ENCODE measurements at places on chromosomes 2 and 18.

DNA sequence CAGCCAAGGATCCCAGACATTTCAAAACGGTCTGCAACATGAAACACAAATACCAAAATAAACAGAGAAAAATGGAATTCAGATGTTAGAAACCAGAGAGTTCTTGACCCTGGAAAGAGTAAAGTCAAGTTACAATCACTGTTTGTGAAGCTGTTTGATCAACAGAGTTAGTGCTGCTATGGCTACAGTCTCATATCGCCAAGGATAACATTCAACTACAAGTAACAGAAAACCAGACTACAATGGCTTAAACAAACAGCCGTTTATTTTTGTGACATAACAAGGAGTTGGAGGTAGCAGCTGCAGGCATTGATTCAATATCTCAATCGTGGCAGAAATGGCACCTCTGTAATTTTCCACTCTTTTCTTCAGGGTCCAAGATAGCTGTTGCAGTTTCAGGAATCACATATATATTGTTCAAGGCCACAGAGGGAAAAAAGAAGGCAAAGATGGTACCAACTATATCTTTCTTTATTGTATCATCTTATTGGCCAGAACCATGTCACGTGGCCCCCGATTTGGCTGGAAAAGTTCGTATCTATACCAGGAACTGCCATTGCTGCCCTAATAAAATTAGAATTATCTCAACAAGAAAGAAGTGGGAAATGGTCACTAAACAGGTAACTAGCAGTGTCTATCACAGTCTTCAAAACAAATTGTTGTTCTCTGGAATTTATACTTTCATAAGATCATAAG is 17.7 kb upstream of the HNRNPLL start:
- no peak for DNase-seq

- DNase-seq = no peak
Observed at GRCh38 chr18:34458410-34458977, 233.8 kb upstream of the NOL4 start.

GRCh38 chr2:174184915-174185314 is 63.4 kb downstream of the OLA1 start:
- DNase-seq = no peak

DNA sequence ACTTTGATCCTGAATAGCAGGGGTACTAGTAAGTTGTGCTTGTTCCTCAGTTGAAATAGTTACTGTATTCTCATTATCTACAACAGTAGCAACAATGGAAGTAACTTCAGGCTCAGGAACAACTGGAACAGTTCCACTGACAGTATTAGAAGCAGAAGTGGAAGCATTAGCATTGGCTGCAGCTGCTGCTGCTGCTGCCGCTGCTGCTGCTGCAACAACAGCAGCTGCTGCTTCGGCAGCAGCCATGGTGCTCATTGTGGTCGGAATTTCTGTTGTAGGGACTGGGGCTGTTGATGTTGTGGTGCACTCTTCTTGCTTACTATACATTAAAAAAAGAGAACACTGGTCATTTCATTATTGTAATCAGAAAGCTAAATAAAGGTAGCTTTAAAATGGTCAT is 40.8 kb downstream of the PRPF40A start:
- no peak for DNase-seq

- DNase-seq = no peak
Observed at GRCh38 chr18:39698436-39698835, 2132.8 kb upstream of the CELF4 start.

GRCh38 chr2:195561116-195561921 is 95.7 kb upstream of the SLC39A10 start:
- DNase-seq = peak; percentile 80

DNA sequence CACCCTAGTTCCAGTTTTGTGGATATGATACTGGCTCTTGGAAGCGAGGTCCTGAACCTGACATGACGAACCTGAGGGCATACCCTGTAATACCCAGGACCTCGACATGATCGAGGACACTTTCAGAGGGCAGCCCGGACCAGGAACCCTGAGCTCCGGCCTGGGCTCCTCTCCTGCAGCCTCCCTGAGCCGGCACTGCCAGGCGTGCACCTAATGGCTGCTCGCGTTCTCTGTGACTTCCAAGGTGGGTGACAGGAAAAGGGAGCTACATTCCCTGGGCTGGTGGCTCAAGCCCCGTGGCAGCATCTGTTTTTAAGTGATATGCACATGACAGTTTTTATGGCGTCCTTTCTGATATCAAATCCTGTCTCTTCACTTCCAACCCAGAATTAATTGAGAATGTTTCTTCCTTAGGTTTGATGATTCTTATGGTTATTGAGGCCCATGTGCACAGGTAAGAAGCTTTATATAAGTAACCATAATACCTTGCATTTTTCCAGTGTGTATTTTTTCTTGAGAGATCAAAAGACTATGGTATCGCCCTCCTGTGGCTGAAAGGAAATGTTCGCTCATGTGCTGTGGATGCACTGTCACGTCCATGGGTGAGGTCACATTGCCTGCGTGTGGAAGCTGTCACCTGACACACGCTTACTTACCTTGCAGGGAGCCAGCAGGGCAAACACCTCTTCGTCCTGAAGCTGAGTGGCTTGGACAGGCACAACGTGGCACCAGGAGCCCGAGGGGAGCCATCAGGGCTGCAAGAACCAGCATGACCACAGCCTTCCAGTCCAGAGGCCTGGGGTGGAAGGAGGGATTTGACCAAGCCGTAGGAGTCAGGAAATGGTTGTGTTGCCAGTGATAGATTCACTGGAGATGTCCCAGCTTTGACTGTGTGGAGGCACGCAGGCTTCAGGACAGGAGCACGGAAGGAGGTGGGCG is 367.4 kb upstream of the MYT1L start:
- peak; percentile 23 for DNase-seq

DNA sequence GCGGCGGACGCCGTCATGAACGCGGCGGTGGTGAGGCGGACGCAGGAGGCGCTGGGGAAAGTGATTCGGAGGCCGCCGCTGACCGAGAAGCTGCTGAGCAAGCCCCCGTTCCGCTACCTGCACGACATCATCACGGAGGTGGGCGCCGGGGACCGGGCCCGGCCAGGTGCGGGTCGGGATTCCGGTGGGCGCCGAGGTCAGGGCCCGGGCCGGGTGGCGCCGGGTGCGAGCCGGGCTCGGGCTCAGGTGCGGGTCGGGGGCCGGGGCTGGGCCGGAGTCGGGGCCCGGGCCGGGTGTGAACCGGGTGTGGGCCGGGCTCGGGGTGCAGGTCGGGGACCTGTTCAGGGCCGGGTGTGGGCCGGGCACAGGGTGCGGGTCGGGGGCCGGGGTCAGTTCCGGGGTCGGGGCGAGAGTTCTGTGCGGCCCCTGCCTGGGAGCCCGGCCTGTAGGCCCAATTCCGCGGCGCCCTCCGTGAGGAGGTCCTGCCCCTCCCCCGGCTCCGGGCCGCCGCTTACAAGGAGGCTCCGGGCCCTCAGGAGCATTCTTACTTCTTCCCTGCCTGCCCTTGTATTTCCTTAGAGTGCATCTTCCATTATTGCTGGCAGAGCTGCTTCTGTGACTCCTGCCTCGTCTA is 447 bp downstream of the TRAF3IP1 start:
- DNase-seq = no peak

DNA sequence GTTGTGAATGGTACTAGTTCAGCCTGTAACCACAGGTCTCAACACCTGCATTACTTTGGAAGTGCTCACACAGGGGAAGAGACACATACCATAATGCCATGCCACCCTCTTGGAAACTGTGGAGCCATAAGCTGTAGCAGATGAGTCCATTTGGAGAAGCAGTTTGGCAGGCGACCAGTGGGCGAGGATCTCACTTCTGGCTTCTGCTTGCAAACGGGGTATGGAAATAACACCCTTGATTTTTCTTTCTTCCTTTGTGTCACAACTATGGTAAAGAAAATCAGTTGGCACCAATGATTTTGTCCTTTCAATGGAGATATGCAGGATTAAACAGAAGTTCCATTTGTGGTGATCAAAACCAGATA is 28.6 kb downstream of the APOB start:
- no peak for DNase-seq

GRCh38 chr2:202508686-202509085 is 126.1 kb upstream of the FAM117B start:
- DNase-seq = no peak

DNA sequence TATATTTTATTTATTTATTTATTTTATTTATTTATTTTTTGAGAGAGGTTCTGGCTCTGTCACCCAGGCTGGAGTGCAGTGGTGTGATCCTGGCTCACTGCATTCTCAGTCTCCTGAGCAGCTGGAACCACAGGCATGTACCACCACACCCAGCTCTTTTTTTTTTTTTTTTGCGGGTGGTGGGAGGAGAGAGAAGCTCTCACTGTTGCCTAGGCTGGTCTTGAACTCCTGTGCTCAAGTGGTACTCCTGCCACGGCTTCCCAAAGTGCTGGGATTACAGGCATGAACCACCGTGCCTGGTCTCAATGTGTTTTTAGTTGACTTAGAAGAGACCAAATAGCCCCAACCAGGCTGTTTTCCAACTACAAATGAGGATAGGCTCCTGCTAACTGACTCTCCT is 80.7 kb downstream of the PDCL3 start:
- DNase-seq = no peak

DNA sequence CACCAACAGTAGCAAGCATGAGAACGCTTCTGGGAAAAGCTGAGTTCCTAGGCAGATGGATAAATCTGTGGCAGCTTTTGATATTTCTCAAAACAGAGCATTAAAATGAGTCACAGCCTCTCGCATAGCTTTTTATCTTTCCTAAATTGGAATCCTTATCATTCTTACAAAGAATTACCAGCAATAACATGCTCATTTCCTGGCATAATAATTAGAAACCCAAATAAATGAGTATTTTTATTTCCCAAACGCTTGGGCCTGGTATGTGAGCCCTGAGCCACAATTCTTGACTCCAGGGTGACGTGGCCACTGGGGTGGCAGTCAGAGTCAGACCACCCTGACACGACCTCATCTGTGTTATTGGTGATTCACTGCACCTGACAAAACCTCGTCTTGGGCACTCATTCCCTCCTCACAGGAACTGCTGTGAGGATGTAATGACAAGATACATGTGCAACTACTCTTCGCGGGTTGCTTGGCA is 210.7 kb downstream of the ARL4C start:
- no peak for DNase-seq

- DNase-seq = no peak
Observed at GRCh38 chr18:63107931-63108330, 211.6 kb downstream of the BCL2 start.

- peak; percentile 14 for DNase-seq
Observed at GRCh38 chr2:24919037-24919505, 966 bp downstream of the ADCY3 start.

DNA sequence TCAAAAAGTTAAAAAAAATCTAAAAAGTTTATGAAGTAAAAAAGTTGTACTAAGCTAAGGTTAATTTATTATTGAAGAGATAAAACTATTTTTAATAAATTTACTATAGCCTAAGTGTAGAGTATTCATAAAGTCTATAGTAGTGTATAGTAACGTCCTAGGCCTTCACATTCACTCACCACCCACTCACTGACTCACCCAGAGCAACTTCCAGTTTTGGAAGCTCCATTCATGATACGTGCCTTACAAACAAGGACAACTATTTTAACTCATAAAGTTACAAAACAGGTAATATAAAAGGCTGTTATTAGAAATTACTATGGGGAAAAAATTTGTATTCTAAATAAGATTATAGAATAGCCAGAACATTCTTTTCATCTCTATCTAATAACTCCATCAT is 158.9 kb upstream of the FN1 start:
- peak; percentile 55 for DNase-seq

GRCh38 chr2:224983712-224984554 is 58.3 kb downstream of the DOCK10 start:
- no peak for DNase-seq

GRCh38 chr2:215833531-215834162 is 179.7 kb downstream of the MREG start:
- DNase-seq = peak; percentile 12

- DNase-seq = no peak
Observed at GRCh38 chr2:128661311-128661710, 342.6 kb upstream of the HS6ST1 start.

DNA sequence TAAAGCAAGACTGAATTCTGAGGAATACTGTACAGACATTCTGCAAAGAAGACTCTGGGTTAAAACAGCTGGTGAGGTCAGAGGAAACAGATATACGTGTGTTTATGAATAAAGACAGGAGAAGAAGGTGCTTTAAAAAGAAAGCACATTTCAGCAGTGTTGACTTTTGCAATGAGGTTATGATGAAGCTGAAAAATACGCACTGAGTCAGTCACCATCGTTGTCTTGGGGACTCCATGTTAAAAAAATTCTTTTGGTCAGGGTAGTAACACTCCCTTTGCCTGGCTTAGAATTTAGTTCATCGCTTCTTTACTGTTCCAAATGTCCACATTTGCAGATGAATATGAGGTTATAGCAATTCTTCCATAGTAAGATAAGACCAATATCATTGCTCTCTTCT is 1049.0 kb downstream of the TSN start:
- DNase-seq = no peak

- no peak for DNase-seq
Observed at GRCh38 chr2:170743530-170744239, 26.5 kb upstream of the ERICH2 start.

DNA sequence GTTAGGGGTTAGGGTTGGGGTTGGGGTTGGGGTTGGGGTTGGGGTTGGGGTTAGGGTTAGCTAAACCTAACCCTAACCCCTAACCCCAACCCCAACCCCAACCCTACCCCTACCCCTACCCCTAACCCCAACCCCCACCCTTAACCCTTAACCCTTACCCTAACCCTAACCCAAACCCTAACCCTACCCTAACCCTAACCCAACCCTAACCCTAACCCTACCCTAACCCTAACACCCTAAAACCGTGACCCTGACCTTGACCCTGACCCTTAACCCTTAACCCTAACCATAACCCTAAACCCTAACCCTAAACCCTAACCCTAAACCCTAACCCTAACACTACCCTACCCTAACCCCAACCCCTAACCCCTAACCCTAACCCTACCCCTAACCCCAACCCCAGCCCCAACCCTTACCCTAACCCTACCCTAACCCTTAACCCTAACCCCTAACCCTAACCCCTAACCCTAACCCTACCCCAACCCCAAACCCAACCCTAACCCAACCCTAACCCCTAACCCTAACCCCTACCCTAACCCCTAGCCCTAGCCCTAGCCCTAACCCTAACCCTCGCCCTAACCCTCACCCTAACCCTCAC is 24.1 kb upstream of the RABL2A start:
- DNase-seq = no peak

GRCh38 chr2:143150287-143150686 is 21.1 kb downstream of the ARHGAP15 start:
- DNase-seq = peak; percentile 77

- DNase-seq = no peak
Observed at GRCh38 chr2:216791303-216791702, 68.6 kb downstream of the TNP1 start.

DNA sequence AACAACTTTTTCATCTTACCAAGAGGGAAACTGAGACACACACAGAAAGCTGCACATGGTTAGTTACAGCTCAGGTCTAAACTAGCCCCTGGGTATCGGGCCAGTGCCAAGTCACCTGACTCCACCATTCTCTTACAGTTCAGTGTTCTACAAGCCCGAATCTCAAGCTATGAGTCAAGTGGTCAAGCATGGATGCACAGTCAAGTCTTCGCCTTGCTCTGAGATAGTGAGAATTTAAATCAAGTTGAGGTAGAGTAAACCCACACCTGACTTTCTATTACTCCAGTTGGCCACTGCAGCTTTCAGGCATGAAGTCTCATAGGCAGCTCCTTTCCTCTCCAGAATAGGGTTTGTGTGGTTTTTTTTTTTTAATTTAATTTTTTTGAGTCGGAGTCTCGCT is 34.5 kb upstream of the ARL5A start:
- DNase-seq = no peak

Measured in inflammatory macrophage (primary cell).